Activated naive CD4-positive, alpha-beta T cell treated with anti-CD3 and anti-CD28 coated beads for 36 hours (primary cell): ENCODE measurements at places on chromosomes 12 and 14. TPM values are rescaled to one million over a fixed set of nuclear protein-coding genes. Genes with fewer than 3 reads are reported as not detected.

ADCY4 gene
- 1.6 TPM for total RNA-seq

CREBL2 gene
- total RNA-seq, result 15.6 TPM

FMNL3 gene
- total RNA-seq, result 20.0 TPM

ZNF268 gene
- 8.4 TPM for total RNA-seq

C2CD5 gene
- 34.5 TPM for total RNA-seq

CPNE6 gene
- not detected for total RNA-seq

RILPL2 gene
- 8.1 TPM for total RNA-seq

GPRC5A gene
- total RNA-seq, result 0.24 TPM

TSHR gene
- total RNA-seq, result not detected

CEP83 gene
- 19.0 TPM for total RNA-seq

SALL2 gene
- 4.1 TPM for total RNA-seq

CEBPE gene
- total RNA-seq, result 0.43 TPM

PLEKHD1 gene
- not detected for total RNA-seq

KRT75 gene
- not detected for total RNA-seq

CCNB1IP1 gene
- 93.4 TPM for total RNA-seq

HOXC9 gene
- not detected for total RNA-seq

MORN3 gene
- total RNA-seq, result 2.9 TPM
